Stimulated activated CD4-positive, alpha-beta T cell treated with anti-CD3 and anti-CD28 coated beads, Interleukin-1b, Interleukin-23, amount 100 ng/mL, for 24 hours (primary cell): ENCODE measurements at places on chromosomes 7 and 10.

- DNase-seq: no peak
Measured at GRCh38 chr7:26760501-26760900, 103.9 kb downstream of the SKAP2 start.

GRCh38 chr7:116162254-116162653, 48.1 kb upstream of the TES start:
- DNase-seq: no peak

- no peak for DNase-seq
Measured at GRCh38 chr7:17289074-17289645, 9.3 kb upstream of the AHR start.

DNA sequence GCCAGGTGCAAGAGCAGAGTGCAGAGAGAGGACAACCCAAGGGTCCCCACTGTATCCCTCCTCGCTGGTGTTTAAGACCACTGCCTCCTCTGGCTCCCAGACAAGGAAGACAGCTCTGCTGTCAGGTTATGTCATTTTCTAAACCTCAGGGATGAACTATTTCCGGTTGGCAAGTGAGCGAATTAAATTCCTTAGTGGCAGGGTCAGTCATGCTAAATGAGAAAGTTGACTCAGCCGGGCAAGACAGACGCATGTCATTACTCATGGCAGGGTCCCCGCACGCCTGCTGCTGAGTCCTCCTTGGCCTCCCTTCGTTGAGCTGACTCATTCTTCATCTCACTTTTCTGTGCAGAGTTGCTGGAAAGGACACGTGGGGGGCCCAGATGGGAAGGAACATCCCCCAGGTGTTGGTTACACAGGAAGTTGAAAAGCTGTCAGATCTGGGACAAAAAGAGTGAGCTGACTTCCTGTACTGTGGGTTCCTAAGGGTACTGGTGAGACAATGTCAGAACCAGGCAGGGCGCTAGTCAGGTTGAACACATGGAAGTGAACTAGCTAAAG, 47.1 kb upstream of the UCN3 start:
- peak; percentile 83 for DNase-seq

- no peak for DNase-seq
Measured at GRCh38 chr10:132522521-132523411, 14.8 kb upstream of the INPP5A start.

DNA sequence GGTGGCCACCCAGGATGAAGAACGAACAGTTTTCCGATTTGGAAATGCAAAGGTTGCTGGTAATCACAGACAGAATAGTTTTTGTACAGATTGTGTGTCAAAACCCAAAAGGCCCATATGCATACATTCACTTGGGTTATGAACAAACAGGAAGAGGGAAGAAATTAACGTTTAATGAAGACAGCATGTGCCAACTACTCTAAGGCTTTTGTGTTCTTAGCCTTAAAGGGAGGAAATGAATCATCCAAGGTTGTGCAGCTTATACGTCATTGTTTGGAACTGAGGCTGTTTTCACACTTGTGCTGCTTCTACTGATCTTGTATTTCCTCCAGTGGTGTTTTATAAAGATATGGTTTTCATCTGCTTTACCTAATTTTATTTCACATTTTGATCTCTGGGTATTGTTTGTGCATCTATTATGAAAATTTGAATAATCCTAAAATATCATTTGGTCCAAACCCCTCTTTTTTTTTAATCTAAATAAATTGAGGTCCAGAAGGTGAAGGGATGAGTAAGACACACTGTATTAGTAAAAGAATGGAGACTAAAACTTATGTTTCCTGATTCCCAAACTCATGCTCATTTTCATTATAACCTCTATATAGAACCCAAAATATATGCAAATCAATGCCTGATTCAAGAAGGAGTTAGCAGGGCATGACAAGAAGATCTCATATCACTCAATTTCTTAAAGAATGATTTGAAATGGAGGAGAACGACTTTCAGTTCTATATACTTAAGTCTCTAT, 373.1 kb downstream of the THSD7A start:
- no peak for DNase-seq

DNA sequence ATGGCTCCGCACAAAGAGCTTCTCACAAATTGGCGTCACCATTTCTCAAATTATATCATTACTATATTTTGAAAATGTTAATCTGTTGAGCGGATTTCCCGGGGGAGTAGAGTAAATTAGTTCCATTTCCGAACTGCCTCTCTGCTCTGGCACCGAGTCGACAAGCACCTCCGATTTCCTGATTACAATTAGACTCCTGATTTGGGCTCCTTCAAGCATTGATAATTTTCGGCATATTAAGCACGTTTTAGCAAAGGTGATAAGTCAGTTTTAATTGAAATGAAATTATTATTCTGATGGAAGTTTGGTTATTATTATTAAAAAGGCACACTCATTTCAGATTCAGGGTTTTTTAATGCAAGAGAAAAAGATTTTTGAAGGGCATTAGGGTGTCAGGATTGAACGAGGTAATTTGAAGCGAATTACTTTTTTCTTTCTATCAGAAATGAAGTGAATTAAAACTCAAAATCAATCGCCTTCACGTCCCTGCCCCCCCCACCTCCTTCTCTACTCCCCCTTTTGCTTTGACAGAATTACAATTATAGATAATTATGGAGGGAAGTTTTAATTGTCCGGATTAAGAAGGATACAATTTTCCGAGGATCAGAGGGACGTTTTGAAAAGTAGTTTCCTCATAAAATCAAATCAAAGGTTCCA, 4.0 kb upstream of the UNCX start:
- no peak for DNase-seq

- no peak for DNase-seq
Measured at GRCh38 chr7:150722431-150722931, 6.1 kb downstream of the GIMAP1 start.

GRCh38 chr10:43401627-43402026, 7.4 kb downstream of the HNRNPF start:
- no peak for DNase-seq

DNA sequence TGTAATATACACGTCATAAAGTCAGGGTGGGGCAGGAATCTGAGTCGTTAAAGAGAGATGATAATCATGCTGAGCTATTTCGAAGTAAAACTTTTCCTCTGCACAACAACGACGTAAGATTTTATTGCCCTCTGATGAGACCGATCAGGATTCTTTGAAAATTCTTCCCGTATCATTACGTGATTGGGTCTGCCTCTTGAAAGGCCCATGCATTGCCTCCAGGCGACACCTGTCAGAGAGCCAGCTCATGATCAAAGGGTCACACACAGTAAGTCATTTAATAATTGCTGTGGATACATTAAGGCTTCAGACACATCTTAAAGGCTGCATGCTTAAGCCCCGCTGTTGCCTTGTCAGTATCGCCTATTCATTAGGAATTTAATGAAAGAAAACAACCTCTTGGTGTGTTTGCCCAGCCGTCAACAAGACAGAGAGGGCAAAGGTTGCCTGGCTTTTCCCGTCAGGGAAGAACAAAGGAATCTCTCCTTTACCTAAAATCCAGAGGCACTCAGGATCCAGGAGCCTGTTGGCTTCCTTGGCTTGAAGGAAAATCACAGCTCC, 189.0 kb upstream of the SH2B2 start:
- DNase-seq: no peak

DNA sequence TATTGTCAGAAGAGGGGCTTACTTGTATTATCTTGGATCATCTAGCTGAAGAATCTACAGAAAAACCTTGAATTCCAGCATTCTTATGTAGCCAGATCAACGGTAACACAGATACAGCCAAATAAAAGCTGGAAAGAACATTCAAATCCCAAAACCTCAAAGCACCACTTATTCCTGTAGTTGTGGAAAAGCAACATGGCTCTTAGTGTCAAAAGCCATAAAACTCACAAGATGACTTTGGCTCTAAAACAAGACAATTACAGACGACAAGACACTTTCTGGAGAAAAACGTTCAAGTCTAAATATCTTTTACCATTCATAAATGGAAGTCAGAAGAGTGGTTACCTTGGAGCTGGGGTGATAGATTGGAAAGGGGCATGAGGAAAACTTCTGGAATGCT, 173.0 kb downstream of the HERPUD2 start:
- DNase-seq: no peak

GRCh38 chr7:137482466-137482865, 138.9 kb upstream of the PTN start:
- DNase-seq: no peak

- no peak for DNase-seq
Measured at GRCh38 chr10:132349766-132350165, 17.8 kb downstream of the LRRC27 start.

- DNase-seq: no peak
Measured at GRCh38 chr7:44382459-44383265, 57.3 kb upstream of the CAMK2B start.

DNA sequence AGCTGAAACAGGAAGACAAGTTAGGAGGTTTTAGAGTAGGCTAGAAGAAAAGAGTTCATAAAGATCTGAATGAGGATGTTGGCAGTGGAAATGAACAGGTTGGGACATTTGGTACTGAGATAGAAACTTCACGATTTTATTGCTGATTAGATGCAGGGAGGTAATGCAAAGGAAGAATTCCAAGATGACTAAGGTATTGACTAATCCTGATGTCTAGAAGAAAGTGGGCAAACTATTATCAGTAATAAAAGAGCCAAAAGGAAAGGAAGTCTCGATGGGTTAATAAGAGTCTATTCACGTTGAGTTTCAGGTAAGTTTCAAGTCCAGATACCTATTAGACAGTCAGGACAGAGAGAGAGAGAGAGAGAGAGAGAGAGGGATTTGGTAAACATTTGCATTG, 631.3 kb upstream of the LRRTM3 start:
- DNase-seq: no peak

GRCh38 chr10:62050893-62051433, 149.5 kb downstream of the ARID5B start:
- DNase-seq: peak; percentile 67

- DNase-seq: no peak
Measured at GRCh38 chr10:47314416-47314970, 7.8 kb upstream of the GDF2 start.

DNA sequence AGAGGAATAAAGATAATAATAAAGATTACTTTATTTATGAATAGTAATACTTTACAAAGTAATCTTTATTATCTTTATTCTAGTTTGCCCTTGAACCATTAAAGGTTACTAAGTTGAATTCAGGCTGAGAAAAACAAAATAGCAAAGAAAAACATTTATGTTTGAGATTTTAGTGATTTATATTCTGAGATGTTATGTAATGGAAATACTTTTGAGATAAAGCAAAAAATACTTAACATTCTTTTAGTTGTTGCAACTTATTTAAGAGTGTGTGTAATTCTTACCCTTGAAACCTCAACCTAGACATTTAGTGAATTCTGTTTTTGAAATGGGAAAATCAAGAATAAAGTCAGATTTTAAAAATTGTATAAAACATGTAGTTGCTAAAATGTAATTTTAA, 40.0 kb downstream of the MINPP1 start:
- no peak for DNase-seq

- no peak for DNase-seq
Measured at GRCh38 chr7:45069444-45070253, 19.1 kb downstream of the NACAD start.

- no peak for DNase-seq
Measured at GRCh38 chr7:102296514-102296913, 9.8 kb downstream of the SH2B2 start.

GRCh38 chr10:113849140-113849803, 4.6 kb downstream of the DCLRE1A start:
- no peak for DNase-seq

DNA sequence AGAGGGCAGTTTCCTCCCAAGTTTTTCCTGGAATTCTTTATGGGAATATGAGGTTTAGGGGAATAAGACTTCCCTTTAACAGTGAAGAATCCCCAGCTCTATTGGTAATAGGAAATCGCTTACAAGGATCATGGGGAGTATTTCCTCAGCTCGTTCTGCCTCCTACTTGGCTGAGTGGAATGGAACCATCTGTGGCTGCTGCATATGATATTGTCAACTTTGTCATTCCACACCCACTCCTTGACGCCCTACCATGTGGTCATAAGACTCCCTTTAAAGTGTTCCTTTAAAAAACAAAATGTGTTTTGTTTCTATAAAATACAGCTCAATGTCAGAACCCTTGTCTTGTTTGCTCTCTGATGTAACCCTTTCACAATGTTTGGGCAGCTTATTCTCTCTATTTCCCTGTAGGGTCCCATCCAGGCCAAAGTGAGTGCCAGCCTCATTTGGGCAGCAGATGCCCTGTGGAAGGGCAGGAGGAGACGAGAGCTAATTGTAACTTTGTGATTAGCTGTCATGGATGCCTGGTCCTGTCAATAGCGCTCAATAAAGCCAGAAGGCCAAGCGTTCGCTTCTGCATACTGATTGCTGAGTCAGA, 33.8 kb upstream of the ATRNL1 start:
- DNase-seq: no peak

GRCh38 chr10:112811741-112812551, 138.1 kb upstream of the TCF7L2 start:
- DNase-seq: no peak

- DNase-seq: no peak
Measured at GRCh38 chr7:39946693-39947092, 3.4 kb upstream of the CDK13 start.

- no peak for DNase-seq
Measured at GRCh38 chr7:46440186-46440585, 519.1 kb upstream of the IGFBP3 start.
